Activated CD8-positive, alpha-beta memory T cell treated with anti-CD3 and anti-CD28 coated beads for 4 hours (primary cell): ENCODE measurements at places on chromosomes 3 and 15.

DNA sequence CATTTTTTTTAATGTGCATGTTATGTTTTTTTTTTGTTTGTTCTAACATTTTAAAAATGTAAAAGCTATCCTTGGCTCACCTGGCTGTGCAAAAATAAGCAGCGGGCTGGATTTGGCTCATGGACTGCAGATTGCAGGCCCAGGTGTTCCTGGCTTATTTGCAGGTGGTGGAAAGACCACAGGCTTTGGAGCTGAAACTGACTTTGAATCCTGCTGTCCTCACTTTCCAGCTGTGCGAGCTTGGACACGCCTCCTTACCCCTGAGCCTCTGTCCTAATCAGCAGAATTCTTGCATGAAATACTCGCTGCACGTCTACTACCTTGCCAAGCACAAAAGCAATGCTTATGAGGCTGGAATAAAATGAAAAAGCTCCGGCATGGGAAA lies 188.7 kb upstream of the TPM1 start:
- no peak for DNase-seq

GRCh38 chr3:72473156-72473555 lies 375.1 kb downstream of the SHQ1 start:
- no peak for DNase-seq

DNA sequence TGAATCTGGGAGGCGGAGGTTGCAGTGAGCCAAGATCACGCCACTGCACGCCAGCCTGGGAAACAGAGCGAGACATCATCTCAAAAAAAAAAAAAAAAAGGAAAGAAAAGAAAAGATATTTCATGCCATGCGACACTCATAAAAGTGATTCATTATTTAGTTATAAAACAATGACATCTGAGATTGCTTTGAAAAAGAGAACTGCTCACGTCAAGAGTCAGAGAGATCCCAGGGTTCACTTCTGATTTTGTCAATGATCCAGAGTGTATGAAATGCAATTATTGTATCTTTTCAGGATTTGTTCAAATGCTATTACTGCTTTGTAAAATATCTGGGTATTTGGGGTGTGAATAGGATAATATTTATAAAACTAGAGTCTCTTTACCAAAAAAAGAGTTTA lies 6.0 kb upstream of the SAMD7 start:
- DNase-seq, result no peak

DNA sequence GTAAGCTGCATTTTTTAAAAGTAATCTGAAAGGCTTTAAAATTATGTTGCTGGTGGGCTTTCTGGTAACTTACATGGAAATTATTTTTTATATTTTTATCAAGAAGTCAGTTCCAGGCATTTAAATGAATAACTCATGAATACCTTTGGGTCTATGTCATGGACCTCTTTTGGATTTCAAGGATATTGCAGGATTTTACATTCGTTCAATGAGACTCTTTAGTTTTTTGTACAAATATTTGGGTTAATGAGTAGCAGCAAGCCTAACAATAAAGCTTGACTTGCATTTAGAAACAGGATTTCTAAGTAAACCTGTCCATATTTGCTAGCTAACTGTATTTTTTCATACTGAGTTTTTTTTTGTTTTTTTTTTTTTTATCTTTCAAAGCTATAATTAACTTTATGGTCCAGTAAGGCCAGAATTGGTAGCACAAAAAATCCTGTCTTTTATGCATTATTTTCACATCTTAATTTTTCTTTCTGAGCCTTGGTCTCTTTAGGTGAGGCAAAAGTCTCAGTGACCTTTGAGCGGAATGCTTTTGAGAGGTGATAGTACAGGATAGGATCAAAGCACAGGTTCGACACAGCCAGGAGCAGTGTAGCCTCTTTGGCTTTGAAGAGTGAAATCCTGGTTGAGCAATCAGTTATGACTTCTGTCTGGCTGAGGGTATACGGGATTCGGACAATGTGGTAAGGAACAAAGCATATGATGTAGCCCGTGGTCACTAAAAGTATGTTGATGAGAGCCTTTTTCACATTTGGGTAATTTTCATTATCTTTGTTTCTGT lies 4.8 kb downstream of the GPR171 start:
- no peak for DNase-seq

DNA sequence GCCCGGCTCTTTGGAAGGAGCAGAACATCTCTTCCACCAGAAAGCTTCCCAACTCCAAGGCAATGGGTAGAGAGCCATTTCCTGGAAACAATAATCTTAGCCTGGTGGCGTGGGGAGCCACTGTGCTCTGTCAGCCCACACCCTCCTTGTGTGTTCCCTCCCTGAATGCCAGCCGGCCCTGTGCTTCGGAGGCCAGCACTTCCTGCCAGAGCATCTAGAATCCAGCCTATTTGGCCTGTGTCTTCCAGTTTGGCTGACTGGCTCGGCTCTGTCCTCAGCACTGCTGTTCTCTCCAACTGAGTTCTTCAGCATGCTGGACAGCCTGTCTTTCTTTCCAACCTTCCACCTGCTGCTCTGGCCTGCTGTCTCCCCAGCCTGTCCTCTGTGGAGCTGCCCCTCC lies 349.3 kb downstream of the MFSD1 start:
- no peak for DNase-seq

DNA sequence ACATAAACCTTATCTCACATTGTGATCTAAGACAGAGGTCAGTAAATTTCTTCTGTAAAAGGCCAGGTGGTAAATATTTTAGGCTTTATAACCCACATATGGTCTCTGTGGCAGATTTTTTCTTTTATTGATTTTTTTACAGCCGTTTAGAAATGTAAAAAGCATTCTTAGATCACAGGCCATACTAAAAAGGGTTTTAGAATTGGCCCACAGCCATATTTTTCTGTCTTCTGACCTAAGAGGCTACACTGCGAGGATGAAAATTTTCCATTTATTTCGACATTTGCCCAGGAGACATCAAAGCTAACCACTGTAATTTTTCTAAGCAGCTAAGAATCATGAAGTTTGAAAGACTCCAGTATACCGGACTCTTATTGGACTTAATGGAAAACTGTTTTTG lies 377.2 kb upstream of the SGO1 start:
- no peak for DNase-seq
